Stimulated activated CD8-positive, alpha-beta memory T cell treated with anti-CD3 and anti-CD28 coated beads, Interleukin-7, amount 100 ng/mL, for 1 hour (primary cell): ENCODE measurements at places on chromosomes 6 and 20.

GRCh38 chr6:103085801-103086200, 1692.3 kb downstream of the GRIK2 start:
- no peak for DNase-seq

GRCh38 chr20:1326031-1326930, 2.7 kb downstream of the SDCBP2 start:
- no peak for DNase-seq

DNA sequence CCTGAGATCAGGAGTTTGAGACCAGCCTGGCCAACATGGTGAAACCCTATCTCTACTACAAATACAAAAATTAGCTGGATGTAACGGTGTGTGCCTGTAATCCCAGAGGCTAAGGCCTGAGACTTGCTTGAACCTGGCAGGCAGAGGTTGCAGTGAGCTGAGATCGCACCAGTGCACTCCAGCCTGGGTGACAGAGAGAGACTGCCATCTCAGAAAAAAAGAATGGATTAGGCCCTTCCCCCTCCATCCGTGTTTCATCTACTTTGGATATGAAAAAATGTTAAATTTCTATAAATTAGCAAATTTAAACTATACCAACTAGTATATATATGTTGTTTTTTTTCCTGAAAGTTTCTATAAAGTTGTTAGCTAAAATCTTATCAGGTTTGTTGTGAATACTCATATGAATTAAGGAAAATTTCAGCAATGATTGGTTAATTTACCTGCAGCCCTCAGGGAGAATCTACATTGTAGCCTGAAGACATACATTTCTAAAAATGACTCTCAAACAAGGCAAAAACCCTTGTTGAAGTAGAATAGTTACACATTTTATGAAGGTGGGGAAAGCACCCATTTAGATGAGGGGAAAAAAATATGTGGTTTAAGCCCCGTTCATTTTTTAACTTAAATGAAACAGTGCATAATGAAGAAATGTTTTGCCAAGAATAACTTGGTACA, 120.9 kb downstream of the TIAM2 start:
- DNase-seq: no peak

- no peak for DNase-seq
These were observed 218.2 kb downstream of the C6orf118 start for GRCh38 chr6:165091121-165091785.

GRCh38 chr6:97177905-97178304, 105.1 kb downstream of the MMS22L start:
- DNase-seq: no peak

DNA sequence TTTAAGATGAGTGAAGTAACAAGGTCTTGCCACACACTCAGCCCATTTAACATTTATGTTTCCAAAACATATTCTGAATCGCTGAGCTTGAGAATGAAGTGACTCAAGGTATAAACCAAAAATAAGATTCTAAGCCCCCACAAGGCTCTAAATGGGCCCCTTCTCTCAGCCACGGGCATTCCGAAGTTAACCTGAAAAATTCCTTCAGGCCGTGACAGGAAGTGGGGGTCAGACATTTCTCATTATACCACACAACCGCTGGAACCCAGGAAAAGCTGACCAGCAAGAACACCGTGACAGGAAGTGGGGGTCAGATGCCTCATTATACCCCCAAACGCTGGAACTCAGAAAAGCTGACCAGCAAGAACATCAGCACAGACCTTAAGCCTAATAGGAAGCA, 247.9 kb downstream of the ERMARD start:
- no peak for DNase-seq

DNA sequence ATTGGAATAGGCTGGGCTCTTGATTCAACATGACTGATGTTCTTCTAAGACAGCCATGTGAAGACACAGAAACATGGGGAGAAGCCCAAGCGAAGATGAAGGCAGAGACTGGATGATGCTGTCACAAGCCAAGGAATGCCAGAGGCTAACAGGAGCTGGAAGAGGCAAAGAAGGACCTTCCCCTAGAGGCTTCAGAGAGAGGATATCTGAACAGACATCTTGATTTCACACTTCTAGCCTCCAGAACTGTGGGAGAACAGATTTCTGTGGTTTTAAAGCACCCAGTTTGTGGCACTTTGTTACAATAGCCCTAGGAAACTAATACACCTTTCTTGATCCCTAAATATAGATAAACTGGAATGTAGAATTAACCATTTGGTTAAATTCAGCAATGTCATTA, 127.0 kb downstream of the EDN1 start:
- DNase-seq: no peak

GRCh38 chr20:63658749-63659187, 656 bp downstream of the RTEL1 start:
- no peak for DNase-seq

GRCh38 chr20:44773070-44773829, 27.6 kb downstream of the KCNK15 start:
- no peak for DNase-seq
